Stimulated activated CD8-positive, alpha-beta memory T cell treated with anti-CD3 and anti-CD28 coated beads, Interleukin-7, amount 100 ng/mL, for 1 hour (primary cell): ENCODE measurements at places on chromosomes 4 and X.

DNA sequence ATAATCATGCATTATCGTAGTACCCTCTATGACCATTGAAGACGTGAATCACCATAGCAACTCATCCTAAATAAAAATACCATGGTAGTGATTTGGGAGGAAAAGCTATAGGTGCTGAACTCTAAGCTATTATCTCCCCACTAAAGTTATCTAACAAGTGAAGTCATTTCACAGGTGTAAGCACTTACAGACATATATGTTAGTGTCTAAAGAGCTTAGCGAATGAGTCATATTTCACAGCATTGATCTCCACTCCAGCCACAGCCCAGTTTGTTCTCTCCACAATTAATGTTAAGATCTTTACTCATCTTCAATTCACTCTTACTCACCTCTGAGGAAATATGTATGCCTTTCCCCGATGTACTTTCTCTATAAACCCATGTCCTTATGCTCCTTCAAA, 57.0 kb downstream of the DCAF8L1 start:
- no peak for DNase-seq

- DNase-seq, result no peak
These were observed 8.2 kb downstream of the DCAF8L2 start for GRCh38 chrX:27598312-27598711.

GRCh38 chrX:139506333-139506732, 24.2 kb upstream of the F9 start:
- no peak for DNase-seq

DNA sequence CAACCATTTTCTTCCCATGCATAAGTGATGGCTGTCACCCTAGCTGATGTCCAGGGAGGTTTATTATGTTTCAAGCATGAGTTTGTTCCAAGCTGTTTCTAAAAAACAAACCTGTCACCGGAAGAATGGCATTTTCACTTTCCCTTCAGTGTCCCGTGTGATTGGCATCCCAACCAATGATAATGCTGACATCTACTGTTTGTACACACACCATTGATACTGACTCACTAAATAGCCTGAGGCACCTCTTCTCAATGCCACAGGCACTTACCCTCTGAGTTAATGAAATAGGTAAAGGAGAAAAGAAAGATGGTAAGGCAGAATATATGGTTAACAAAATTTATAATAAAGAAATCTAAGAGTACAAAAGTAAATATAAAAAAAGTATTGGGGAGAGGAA, 23.1 kb upstream of the VCX2 start:
- no peak for DNase-seq
